GM18507 (cell line): ENCODE measurements at places on chromosomes 16 and 17.

- no peak for DNase-seq
These were observed 65.0 kb downstream of the CRISPLD2 start for GRCh38 chr16:84884596-84885341.

- no peak for DNase-seq
These were observed 3.9 kb upstream of the TPPP3 start for GRCh38 chr16:67397036-67397801.

DNA sequence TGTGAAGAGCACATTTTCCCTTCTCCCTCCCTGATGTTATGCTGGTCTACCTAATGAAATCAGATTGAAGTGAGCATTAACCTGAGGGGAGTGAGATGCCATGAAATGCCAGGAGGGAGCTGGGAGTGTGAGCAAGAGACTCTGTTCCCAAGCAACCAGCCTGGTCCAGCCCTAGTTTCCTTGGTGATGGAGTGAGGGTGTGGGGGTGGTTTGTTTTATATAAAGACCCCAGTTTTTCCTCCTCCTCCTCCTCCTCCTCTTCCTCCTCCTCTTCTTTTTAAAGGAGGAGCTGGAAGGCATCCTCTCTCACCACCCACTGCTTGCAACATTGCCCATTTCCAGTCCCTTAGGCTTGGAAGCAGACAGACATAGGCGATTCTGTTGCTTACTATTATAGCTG, 97.1 kb downstream of the DNAH3 start:
- DNase-seq = no peak

GRCh38 chr17:34626121-34626681, 46.8 kb downstream of the TMEM132E start:
- DNase-seq = no peak

DNA sequence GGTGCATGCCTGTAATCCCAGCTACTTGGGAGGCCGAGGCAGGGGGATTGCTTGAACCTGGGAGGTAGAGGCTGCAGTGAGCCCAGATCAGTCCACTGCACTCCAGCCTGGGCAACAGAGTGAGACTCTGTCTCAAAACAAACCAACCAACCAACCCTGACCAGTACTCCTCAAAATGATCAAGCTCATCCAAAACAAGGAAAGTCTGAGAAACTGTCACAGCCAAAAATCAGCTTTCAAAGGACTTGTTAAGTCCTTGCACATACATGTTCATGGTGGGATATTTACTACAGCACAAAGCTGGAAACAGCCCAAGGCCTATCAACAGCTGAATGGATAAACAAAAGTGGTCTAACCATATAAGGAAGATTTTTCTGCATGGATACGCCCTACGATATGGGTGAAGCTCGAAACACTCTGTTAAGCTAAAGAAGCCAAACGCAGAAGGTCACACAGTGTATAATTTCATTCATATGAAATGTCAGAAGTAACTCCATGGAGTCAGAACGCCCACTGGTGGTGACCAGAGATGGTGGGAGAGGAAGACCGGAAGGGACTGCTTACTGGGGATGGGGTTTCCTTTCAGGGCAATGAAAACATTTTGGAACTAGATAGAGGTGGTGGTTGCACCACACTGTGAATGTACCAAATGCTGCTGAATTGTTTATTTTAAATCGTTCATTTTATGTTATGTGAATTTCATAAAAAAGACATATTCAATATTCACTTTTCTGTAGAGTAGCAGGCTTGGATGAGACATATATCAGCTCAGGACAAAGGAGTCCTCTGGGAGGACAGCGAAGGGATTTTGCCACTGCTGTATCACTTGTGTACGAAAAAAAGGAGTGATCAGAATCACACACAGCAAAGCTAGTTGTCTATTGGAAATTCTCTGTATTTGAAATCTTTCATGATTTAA, 17.7 kb downstream of the CCL17 start:
- DNase-seq = no peak
